Testis (tissue), 5 donors: ENCODE measurements at places on chromosomes 5 and 9. TPM values are rescaled to one million over a fixed set of nuclear protein-coding genes. Genes with fewer than 3 reads are reported as not detected.
A peak's percentile ranks its signal among the peaks of the same experiment; 100 is the strongest.

The RASGEF1C gene
- polyA plus RNA-seq: 19.0 TPM

The PTTG1 gene
- 429 TPM for polyA plus RNA-seq

The ATP10B gene
- polyA plus RNA-seq: 2.0 TPM

GRCh38 chr5:118628660-118629354 is 359.5 kb downstream of the DTWD2 start:
- DNase-seq: no peak

The HDHD3 gene
- 13.8 TPM for polyA plus RNA-seq

GRCh38 chr9:5873439-5873838 is 17.2 kb upstream of the MLANA start:
- peak; percentile 25 for DNase-seq

- no peak for DNase-seq
Observed at GRCh38 chr5:150419630-150420270, 7.0 kb upstream of the CD74 start.

The CCL27 gene
- 1.4 TPM for polyA plus RNA-seq

DNA sequence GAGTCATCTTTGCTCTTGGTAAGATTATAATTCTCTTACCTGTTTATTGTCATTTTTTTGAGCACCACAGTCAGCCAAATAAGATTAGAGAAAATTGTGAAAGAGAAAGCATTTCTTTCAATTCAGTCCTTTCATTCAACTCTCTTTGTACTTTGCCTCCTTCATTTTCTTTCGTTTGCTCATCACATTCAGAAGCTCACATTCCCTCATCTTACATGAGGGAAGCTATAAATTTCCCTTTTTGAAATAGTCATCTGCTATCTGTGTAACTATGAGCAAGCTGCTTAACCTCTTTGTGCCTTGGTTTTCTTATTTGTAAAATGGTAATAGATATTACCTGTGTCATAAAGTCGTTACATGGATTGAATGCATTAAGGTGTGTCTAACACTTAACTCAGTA is 41.4 kb downstream of the PAM start:
- no peak for DNase-seq

The C9orf50 gene
- polyA plus RNA-seq: 14.6 TPM

The PIP5K1B gene
- 70.5 TPM for polyA plus RNA-seq

The TAF1L gene
- 3.0 TPM for polyA plus RNA-seq

GRCh38 chr9:108323615-108324014 is 532.2 kb downstream of the ACTL7B start:
- no peak for DNase-seq

- no peak for DNase-seq
Observed at GRCh38 chr5:39076757-39077728, 2.8 kb upstream of the RICTOR start.

The GZMA gene
- polyA plus RNA-seq: 7.1 TPM

The IL13 gene
- 73.4 TPM for polyA plus RNA-seq

DNA sequence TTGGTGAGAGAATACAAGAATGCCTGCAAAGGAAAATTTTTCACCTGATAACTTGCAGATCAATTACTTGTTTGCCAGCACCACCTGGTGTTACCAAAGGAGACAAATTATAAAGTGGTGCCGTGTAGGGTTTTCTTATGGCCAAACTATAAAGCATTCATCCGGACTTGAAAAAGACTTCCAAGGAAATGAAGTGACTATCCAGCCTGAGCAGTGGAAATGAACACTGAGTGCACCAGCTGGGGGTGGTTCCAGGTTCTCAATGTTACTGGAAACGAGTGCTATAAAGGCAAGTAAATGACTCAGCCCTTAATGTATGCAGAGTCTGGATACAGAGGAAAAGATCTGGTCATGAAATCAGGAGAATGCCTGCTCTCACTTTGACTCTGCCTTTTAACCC is 113.1 kb downstream of the DNAH5 start:
- DNase-seq: no peak

- DNase-seq: no peak
Observed at GRCh38 chr5:80417973-80418372, 10.1 kb downstream of the ZFYVE16 start.

The KLF9 gene
- polyA plus RNA-seq: 11.8 TPM

The PCDHB10 gene
- 1.5 TPM for polyA plus RNA-seq

The IFNA21 gene
- polyA plus RNA-seq: not detected

GRCh38 chr9:109857336-109857735 is 77.3 kb downstream of the PALM2AKAP2 start:
- no peak for DNase-seq

- DNase-seq: no peak
Observed at GRCh38 chr5:141003791-141004611, 37.7 kb downstream of the PCDHAC2 start.

The SPATA24 gene
- 185 TPM for polyA plus RNA-seq

- no peak for DNase-seq
Observed at GRCh38 chr9:73869264-73869663, 627.9 kb upstream of the RORB start.

The SYNPO gene
- polyA plus RNA-seq: 52.2 TPM

DNA sequence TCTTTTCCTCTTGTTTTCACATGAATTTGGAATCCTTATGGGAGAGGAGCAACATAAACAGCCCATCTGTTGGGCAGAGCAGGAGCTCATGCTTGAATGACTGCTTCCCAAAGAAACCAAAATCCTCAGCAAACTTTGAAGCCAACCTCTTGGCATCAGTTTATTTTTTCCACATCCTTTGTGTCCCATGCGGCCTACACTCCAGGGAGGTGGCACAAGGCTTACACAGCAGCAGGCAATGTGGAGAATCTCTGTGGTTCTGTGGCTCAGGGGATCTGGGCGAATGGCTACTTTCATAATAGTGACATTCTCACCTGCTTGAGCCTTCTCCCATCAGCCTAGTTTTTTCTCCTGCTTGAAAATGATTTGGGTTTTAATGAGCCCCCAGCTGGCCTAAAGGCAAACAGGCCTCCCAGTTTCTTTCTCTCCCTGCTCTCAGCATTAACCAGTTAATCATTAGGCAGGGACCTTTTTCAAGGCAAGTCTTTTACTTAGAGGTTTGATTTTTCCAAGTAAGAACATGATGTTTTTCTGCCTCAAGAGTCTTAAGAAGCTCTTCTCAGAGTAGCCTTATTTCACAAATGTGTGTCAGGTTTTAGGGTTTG is 370.3 kb downstream of the ARHGEF28 start:
- DNase-seq: no peak

GRCh38 chr5:151015974-151016587 is 4.3 kb upstream of the GPX3 start:
- DNase-seq: no peak

The DRD1 gene
- 0.21 TPM for polyA plus RNA-seq

GRCh38 chr5:180815293-180815917 is 12.8 kb upstream of the MGAT1 start:
- DNase-seq: no peak
